Activated CD4-positive, CD25-positive, alpha-beta regulatory T cell treated with anti-CD3 and anti-CD28 coated beads, Interleukin-2, amount 50 U/mL, for 72 hours (primary cell): ENCODE measurements at places on chromosomes 4 and X.

- no peak for DNase-seq
Measured at GRCh38 chr4:181688432-181688831, 554.8 kb upstream of the TENM3 start.

- no peak for DNase-seq
Measured at GRCh38 chrX:11881485-11882170, 123.6 kb downstream of the MSL3 start.

GRCh38 chr4:62495032-62495431, 1294.9 kb downstream of the ADGRL3 start:
- no peak for DNase-seq

DNA sequence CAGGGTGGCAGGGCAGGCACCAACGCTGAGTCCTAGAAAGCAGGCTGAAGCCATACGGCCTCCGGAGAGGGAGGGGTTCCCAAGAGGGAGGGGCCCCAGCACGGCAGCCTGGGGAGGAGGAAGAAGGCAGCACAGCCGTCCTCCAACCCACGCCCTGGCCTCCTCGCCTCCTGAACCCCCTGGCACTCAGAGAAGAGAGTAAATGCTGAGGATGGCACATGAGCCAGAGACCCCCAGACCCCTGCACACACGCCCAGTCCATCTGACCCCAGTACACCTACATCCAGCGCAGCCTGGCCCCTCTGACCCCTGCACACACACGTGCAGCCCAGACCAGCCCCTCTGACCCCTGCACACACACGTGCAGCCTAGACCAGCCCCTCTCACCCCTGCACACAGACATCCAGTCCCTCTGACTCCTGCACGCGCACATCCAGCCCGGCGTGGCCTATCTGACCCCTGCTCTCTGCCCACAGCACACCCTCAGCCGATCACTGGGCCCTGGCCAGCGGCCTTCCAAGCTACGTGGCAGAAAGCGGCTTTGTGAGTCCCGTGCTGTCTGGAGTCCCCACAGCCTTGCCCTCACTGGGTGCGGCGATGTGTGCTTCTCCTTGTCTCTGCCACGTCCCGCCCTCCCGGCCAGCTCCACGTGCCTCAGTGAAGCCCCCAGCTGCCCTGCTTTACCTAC, 18.5 kb downstream of the ATP5ME start:
- no peak for DNase-seq

DNA sequence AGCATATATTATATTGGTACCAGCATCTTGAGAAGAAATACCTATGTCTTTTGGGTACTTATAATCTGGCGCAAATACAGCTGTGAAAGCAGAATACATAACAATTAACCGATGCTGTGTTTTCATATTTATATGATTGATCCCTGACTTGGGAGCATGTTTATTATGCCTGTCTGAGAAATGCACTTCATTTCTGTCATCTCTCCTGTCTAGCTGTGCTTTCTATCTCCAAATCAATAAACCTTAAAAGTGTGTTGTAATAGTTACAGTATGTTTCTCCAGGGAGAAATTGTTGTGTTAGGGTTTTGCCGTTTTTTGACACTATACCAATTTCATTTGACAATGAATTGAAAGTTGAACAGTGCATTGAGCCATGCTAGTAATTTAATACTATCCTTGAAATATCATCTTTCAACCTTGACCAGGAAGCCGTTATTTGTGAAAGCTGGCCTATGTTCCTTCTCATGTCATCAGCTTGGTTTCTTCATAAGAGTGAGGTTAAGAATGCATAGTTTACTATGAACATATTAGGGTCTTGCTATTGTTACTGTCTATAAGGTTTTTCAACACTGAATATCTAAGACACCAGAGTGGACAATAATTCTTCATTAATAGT, 206.2 kb upstream of the PCDH18 start:
- DNase-seq, result no peak

- DNase-seq, result no peak
Measured at GRCh38 chr4:1882850-1883271, 11.7 kb downstream of the NSD2 start.

DNA sequence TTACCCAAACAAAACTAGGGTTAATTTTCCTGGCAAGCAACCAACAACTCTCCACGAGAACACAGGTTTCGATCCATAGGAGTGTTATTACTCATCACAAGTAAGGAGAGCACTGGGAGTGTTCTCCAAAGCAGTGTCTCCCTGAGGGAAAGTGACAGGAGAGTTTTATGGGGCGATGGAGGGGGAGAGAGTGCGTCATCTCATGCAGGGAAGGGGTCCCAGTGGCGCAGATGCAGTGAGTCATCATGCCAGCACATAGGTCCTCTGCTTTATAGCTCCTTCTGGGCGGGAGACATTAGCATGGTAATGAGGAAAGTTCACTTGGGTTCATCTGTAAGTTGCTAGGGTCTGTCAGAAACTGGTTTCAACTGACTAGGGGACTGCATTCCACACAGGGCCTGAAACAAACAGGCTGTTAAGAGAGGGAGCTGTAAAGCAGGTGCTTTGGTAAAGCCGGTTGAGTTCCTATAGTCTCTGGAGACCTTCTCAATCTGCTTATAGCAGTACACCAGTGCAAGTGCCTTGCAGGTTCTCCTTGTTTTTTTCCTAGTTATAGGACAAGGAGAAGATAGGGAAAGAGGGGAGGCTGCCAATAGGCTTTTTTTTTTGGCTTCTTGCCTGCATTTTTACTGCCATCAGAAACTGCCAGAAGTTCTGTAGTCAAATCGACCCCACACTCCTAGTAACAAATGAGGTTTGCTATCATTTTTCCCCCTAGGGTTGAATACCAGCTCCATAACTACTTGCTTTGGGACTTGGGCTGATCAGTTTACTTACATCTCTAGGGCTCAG, 12.8 kb upstream of the BOD1L1 start:
- no peak for DNase-seq

DNA sequence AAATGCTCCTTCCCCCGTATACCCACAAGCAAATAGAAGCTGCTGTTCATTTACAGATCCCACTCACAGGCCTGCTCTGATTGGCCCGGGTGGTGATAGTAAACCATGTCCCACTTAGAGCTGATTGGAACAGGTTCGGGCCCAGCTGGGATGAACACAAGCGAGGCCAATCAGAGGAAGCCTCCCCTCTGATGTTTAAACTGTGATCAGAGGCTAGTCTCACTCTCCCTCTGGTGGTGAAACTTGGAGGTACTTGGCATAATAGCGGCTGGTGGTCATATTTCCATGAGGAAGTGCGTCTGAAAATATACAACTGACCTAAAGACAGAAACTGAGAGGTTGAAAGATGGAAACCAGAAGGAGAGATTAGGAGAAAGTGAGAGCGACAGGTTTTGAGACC, 51.5 kb upstream of the TRPC3 start:
- DNase-seq, result no peak

DNA sequence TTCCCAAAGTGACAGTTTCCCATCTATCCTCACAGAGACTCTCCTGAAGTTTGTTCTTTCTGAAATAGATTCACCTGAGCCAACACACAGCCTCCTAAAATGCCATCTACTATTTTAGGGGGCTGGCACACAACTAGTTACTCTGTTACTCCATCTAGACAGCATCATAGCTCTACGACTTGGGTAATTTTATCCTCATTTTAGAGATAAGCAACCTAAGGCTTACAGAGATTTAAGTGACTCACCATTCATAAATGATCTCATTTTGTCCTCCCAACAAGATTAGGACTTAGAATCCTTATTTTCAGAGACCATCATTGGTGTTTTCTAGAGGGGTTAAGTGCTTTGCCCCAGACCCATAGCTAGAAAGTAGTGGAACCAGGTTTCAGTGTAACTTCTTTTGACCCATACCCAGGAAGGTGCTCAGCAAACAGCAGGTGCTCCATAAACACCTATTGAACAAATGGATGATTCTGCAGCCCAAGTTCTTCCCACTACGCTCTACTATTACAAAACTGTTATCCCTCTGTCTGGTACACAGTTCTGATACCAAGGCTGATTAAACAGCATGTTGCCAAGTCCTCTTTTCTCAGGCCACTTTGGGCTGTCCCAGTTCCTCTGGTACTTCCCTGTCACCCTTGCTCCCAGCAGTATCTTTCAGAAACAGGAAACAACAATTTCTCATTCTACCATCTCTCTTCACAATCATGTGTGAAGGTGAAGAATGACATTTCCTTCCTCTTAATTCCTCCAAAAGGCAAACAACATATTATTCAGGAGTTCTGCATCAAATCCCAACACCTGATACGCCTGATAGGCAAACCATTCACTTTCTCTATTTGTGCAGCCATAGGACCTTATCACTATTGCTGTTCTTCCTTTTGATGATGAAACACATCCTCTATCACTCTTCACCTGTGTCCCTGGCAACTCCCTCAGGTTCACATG, 304.7 kb upstream of the TAPT1 start:
- no peak for DNase-seq

DNA sequence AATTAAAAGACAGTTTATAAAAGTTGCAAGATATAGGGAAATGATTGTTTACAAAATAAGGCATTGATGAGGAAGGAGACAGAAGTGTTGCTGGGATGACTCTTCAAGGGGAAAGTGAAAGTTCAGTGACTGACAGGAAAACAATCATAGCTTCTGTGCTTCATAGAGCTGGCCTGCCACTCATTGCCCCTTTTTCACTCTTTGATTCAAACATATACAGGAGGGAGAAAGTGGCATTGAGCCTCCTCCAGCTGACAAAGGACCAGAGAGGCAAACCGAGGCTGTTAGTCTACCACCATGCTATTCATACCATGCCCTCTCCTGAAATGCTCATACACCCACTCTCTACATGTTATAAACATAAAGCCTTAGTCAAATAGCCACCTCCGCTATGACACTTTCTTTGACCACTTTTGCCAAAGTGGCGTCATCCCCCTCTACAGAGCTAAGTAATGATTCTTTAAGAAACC, 79.2 kb upstream of the ATOH1 start:
- DNase-seq, result no peak

DNA sequence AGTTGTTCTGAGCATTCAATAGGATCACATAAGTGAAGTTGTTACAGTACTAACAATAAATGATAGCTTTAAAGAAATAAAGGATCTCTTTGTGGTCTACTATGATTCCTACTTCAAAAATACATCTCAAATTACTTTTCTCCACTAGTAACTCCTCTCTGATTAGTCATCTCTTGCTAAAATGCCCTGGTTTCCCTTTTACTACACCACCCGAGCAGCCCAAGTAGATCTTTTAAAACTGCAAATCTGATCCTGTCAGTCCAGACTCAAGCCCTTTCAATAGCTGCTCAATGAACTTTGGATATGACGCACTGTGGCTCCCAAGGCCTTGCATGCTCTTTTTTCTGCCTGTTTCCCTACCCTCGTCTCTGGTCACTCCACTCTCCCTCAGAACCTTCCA, 97.5 kb downstream of the MAOA start:
- no peak for DNase-seq

GRCh38 chr4:15427161-15427560, 672 bp upstream of the C1QTNF7 start:
- no peak for DNase-seq

GRCh38 chr4:178696515-178696914, 1254.3 kb upstream of the AGA start:
- no peak for DNase-seq

DNA sequence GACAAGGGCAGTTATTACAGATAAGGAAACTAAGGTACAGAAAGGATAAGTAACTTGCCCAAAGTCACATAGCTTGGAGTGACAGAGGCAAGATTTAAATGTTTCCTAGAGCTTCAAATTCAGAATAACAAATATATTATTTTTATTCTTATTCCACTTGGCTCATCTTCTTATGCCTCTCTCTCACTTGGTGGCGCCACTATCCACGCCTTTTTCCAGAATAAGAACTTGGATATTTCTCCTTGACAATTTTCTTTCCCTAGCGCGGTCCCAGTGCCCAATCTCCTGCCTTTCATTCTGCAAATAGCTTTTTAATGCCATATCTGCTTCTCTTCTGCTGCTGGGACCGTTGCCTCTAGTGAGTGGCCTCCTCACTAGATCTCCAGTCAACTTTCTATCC, 78.5 kb downstream of the MSN start:
- DNase-seq, result no peak

GRCh38 chrX:115642311-115642710, 81.3 kb downstream of the PLS3 start:
- no peak for DNase-seq

DNA sequence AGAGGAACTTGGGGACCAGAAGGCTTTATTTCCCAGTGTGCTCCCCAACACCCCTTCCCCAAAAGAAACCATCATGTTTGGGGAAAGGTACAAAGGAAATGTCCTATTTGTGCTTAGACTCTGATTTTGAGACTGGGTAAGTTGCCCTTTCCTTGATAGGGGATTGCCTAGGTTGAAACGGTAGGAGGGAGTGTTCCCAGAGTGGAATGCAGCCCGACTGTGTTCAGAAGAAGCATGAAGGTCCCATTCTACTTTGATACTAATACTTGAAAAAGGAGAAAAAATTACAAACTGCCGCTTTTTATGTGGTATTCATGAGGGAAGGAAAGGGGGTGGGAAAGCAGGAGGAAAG, 32.4 kb upstream of the TMEM131L start:
- DNase-seq, result no peak

DNA sequence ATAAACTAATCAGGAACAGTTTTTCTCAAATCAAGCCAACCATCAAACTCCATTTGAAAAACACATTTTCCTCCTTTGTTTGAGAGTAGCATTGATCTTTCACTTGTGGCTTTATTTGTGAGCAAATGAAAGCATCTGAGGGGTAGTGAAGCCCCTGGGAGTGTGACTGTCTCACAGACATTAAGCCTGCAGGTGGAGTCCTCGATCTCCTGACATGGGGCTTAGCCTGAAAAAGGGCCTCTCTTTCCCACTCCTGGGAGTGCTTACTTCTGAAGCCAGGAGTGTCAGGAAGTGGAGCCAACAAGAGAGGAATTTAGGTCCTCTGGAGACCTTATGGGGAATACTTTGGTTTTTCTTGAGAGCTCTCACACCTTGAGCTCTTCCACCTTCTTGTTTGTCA, 158.2 kb upstream of the SFRP2 start:
- DNase-seq, result no peak

GRCh38 chrX:136666088-136666487, 18.1 kb downstream of the CD40LG start:
- no peak for DNase-seq

DNA sequence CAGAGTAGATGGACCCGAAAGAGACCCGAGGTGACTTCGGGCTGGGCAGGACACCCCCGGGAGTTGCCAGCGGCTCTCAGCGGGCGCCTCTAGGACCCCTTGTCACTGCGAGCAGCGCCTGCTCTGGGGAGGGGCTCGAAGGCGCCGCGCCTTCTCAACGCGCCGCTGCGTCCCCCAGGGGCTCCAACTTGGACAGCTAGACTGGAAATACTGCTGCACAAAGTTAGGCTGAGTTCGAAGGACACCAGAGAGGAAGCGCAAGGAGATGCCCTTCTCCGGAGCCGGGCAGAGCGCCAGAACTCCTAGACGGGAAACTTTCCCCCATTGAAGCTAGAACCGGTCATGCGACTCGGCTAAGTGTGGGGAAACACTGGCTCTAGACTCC, 493 bp upstream of the KCNIP4 start:
- no peak for DNase-seq

- no peak for DNase-seq
Measured at GRCh38 chrX:37926700-37927099, 79.3 kb upstream of the DYNLT3 start.

DNA sequence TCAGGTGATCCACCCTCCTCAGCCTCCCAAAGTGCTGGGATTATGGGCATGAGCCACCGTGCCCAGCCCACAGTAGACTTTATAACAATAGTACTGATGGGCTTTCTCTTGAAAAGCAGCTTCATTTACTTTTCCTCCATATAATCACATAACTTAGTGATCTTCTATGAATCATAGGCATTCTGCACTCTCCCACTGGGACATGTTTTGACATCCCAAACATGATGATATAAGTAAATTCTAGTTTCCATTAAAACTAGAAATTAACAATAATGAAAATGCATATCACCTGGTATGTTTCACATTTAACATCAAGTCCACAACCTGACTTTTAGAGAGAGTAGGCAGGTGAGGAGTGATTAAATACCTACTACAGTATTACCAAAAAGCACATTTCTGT, 96.5 kb downstream of the CAMK2D start:
- DNase-seq, result no peak
